Stimulated activated CD4-positive, alpha-beta T cell treated with anti-CD3 and anti-CD28 coated beads, Interleukin-1b, Interleukin-23, amount 100 ng/mL, for 48 hours (primary cell): ENCODE measurements at places on chromosomes 1 and 21.

DNA sequence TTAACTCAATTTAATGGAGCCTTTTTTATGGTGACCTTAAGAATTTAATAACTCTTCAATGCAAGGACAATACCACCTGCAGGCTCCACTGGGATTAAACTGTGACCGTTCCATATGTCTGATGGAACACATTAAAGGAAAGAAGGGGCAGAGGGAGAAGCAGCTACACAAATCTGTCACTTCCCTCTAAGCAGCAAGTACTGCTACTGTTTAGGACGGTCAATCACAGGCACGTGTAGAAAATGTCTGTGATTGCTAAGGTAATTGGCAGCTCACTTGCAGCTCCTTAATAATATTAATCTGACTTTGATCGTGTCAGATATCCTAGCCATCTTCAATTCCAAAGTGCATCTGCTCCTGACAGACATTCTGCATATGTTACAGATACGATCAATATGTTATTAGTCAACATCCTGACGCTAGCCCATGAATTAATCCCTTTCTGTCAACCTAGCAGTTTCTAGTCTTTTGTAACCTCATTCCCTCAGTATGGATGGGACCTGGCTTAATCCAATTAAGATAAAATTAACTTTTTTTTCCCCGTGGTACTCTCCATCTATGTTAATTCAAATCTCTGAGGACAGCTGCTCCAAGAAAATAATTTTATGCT, 1012.4 kb downstream of the AMY1C start:
- DNase-seq = no peak

- no peak for DNase-seq
These were observed 395.4 kb downstream of the KIF26B start for GRCh38 chr1:245549996-245550719.

DNA sequence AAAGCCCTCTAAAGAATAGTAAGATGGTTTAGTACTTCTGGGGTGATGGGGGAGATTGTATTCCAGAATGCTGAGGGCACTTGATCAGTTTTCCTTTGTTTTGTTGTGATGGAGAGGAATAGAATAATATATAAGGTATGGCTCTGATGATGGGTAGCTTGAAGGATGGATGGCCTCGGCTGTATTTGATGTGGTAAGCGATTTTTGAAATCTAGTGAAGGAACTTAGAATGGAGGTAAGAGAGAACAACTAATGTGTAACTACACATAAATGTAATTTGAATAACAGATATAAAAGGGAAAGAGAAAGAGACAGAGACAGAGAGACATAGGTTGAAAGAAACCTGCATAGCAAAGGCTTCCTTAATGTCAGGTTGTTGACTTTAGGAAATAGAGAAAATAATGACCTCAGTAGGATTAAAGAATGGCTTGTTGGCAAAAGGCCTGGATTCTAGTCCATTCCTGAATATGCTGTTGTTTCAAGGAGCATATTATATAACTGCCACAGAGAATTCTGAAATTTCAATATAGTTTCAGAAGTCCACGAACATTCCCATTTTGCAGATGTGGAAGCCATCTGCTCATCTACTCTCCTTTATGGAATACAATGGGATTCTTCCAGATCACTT, 58.7 kb downstream of the NIBAN1 start:
- DNase-seq = no peak

DNA sequence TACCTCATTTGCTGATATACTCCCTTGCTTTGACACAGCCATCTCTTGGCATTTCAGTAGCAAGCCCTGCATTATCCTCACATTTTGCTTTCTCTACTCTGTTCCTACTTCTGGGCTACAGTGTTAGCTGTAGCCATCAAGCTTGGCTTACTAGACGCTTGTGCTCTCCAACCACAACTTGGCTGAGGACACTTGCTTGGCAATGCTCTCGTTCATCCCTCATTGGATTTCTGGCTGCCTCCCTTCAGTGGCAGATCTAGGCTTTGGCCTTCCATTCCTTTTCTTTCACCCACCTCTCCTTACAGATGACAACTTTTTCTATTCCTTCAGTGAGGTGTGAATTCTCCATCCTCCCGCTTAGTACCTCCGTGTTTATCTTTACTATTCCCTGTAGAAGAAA, 428.7 kb upstream of the LRRC7 start:
- no peak for DNase-seq

DNA sequence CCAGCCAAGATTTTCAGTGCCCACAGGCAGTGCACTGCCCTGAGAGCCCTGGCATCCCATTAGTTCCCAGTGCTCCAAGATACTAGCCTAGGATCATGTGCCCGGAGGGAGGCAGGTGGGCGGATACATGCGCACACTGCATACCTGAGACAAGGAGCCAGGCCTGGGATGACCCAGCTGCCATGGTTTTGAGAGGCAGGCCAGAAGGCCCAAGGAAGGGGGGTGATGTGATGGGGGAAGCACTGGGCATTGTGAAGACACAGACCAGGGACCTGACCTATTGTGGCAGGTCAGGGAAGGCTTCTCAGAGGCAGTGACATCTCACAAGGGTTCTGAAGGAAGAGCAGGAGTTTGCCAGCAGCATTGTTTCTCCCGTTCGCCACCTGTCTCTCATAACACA, 3.6 kb downstream of the ZC3H12A start:
- no peak for DNase-seq
